ENCODE measurements at places on chromosomes 16 and 17.

- H3K36me3 ChIP-seq = no peaks in the 10 kb centered on the region
- H3K4me1 ChIP-seq = no peaks in the 10 kb centered on the region
- peak overlapping the region; percentile 17 for H3K27ac ChIP-seq
- DNase-seq = no peak
- no peak overlapping the region for H3K4me3 ChIP-seq
Observed at GRCh38 chr16:69253870-69254341, 57.2 kb upstream of the VPS4A start.

DNA sequence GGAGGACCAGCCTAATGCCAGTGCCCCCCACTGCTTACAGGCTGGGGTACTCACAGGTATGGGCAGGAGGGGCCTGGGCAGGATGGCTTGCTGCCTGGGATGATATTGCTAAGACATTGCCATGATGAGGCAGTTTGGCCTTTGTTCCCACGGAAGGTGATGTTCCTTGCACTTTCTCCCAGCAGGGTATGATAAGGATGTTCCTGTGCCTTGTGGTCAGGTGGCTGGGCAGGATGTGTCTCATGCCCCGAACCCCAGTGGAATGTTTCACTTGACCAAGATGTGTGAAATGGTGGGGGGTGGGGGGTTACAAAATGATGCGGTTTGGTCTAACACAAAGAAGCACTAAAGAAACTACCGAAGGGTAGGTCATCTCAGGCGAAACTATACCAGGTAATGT, 337.8 kb upstream of the ZFHX3 start:
- no peak for DNase-seq
- no peaks in the 10 kb centered on the region for H3K4me1 ChIP-seq
- no peaks in the 10 kb centered on the region for H3K36me3 ChIP-seq
- H3K27me3 ChIP-seq = no peaks in the 10 kb centered on the region
- H3K4me3 ChIP-seq = no peak overlapping the region
- H3K27ac ChIP-seq = no peak overlapping the region

DNA sequence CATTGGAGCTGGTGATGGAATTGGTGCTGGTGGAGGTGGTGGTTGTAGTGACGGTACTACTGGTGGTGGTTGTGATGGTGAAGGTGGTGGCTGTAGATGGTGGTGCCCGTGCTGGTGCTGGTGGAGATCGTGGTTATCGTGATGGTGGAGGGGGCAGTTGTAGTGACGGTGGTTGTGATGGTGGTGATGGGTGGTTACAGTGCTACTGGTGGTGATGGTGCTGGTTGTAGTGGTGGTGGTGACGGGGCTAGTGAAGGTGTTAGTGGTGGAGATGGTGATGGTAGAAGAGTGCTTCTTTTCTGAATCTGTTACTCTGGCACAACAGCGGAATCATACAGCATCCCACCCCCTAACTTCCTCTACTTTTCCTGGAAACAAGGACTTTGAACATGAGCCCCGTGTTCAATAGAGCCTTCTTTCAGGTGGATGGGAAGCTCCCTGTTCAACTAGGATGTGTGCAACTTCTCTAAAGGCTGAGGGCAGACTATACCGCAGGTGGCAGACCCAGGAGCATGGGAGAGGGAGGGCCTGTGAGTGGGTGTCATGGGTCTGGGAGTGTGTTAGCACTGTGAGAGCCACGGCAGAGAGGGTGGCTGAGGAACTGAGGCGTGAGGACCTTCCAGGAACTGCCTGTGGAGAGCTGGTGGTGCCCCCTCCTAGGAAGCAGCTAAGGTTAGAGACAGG, 8.2 kb downstream of the TBX21 start:
- DNase-seq = no peak
- H3K36me3 ChIP-seq = no peaks in the 10 kb centered on the region
- H3K27ac ChIP-seq = no peak overlapping the region
- H3K27me3 ChIP-seq = no peaks in the 10 kb centered on the region
- H3K4me1 ChIP-seq = no peaks in the 10 kb centered on the region

GRCh38 chr16:63539276-63539675, 1503.0 kb upstream of the CDH8 start:
- DNase-seq = no peak
- H3K27me3 ChIP-seq = no peaks in the 10 kb centered on the region
- no peak overlapping the region for H3K4me3 ChIP-seq
- no peaks in the 10 kb centered on the region for H3K4me1 ChIP-seq

GRCh38 chr17:42363767-42364585, 24.3 kb downstream of the STAT3 start:
- H3K36me3 ChIP-seq = no peaks in the 10 kb centered on the region
- H3K4me1 ChIP-seq = peaks cover 13% of the 10 kb centered on the region
- no peaks in the 10 kb centered on the region for H3K27me3 ChIP-seq
- H3K4me3 ChIP-seq = no peak overlapping the region
- no peak for DNase-seq

DNA sequence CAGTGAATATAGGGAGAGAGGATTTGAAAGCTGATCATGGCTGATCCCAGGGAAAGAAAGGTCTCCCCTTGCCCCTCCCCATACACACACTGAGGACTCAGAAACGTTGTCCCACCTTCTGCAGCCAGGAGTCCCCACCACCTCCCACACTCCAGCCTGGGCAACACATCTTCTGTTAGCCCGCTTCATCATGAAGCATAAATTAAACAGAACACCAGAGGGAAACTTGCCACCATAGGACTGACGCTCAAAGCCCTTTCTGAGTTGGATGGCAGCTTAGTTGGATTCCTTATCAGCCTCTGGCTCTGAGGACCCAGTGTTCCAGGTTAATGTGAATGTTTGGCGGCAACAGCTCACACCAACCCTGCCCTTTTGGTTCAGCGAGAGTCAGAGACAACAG, 33.9 kb downstream of the ARHGAP27 start:
- H3K4me3 ChIP-seq = no peak overlapping the region
- H3K27me3 ChIP-seq = no peaks in the 10 kb centered on the region
- no peak for DNase-seq
- H3K36me3 ChIP-seq = no peaks in the 10 kb centered on the region
- no peaks in the 10 kb centered on the region for H3K4me1 ChIP-seq

DNA sequence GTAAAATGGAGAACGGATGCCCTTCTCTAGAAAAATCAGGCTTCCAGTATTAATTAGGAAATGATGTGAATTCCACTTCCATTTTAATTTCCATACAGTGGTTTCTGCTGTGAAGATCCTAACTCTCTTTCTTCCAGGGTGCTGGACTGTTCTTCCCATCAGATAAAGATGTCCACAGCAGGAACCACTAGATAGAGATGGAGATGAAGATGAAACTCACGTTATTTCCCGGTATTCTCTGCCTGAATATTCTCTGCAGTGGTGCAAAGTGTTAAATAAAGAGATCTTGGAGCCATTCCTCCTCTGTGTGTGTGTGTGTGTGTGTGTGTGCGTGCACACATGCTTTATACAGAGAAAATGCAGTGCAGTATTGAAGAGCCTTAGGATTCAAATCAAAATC, 727.5 kb downstream of the KCNJ2 start:
- no peak overlapping the region for H3K27ac ChIP-seq
- H3K4me1 ChIP-seq = no peaks in the 10 kb centered on the region
- H3K4me3 ChIP-seq = no peak overlapping the region

- no peaks in the 10 kb centered on the region for H3K4me1 ChIP-seq
- no peaks in the 10 kb centered on the region for H3K36me3 ChIP-seq
- DNase-seq = no peak
- no peak overlapping the region for H3K27ac ChIP-seq
- no peak overlapping the region for H3K4me3 ChIP-seq
Observed at GRCh38 chr17:37824534-37825485, 80.0 kb upstream of the HNF1B start.

DNA sequence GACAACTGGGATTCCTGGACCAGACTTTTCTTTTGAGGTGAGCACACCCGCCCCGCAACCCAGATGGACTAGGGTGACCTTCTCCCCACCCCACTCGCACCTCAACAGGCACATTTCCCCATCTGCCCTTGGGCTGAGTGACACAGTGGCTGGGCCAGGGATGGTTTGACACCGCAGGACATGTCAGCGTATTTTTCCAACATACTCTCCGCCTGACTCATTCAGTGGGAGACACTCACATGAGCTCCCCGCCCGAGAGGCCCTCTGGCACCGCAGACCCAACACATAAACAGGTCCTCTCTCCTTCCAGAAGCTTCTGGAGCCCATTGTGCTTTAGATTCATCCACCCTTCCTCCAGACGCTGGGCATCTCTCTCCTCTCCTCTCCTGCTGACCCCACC, 69.4 kb downstream of the ZDHHC7 start:
- H3K27me3 ChIP-seq = no peaks in the 10 kb centered on the region
- H3K27ac ChIP-seq = no peak overlapping the region
- DNase-seq = no peak
- no peaks in the 10 kb centered on the region for H3K36me3 ChIP-seq

GRCh38 chr17:76658242-76658662, 14.7 kb upstream of the ST6GALNAC1 start:
- no peak for DNase-seq
- H3K27ac ChIP-seq = no peak overlapping the region
- H3K4me3 ChIP-seq = no peak overlapping the region
- no peaks in the 10 kb centered on the region for H3K36me3 ChIP-seq
- H3K4me1 ChIP-seq = no peaks in the 10 kb centered on the region

All from aorta (tissue), 5 donors.